Suppressor macrophage treated with lipopolysaccharide for 1 hour (primary cell): ENCODE measurements at places on chromosomes 4 and X.

GRCh38 chr4:114304046-114304445, 294.6 kb upstream of the UGT8 start:
- DNase-seq, result no peak

GRCh38 chrX:134604701-134605311, 53.5 kb downstream of the PLAC1 start:
- DNase-seq, result no peak

- no peak for DNase-seq
Observed at GRCh38 chrX:132118358-132118757, 9.5 kb downstream of the FRMD7 start.

- DNase-seq, result no peak
Observed at GRCh38 chr4:7949759-7950158, 10.1 kb upstream of the AFAP1 start.

DNA sequence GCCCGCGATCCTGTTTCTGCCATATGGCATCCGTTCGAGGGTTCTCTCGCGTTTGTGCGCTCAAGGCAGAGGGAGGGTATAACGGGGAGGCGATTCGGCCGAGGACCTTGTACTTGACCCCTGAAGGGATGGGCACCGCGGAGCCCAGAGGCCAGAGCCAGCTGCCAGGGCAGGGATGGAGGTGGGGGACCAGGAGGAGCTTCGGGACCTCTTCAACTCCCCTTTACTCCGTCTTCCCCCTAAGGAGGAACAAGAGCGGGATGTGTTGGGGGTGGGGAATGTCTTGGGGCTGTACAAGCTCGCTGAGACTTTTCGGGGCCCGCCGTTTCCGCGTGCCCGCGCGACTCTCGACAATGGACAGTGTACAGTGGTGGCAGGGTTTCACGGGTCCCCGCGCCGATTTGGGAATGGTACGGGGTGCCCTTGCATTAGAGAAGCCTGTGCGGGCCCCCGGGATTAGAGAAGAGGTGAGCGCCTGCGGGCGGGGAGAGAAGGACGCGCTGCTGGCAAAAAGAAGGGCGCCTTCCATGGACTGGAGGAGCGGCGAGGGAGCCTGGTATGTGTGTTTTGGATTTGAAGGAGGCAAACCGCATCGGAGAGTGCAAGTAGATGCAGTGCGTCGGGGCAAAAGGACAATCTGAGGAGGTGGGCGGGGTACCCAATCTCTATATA, 760 bp downstream of the UGT8 start:
- no peak for DNase-seq

DNA sequence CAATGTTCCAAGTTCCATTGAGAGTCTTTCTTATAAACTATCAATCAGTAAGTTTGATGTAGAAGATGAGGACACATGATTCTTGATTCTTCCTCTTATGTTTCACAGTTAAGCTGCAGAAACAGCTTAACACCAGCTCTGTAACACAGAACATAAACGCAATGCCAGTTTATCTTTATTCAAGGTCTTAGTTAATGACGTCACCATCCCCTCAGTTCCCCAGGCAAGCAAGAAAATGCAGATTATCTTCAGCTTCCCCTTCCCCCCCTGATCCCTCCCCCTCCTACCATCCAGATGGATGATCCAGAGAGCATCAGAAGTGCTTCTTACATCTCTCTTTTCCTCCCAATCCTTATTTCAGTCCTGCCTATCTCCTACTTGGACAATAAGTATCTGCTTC, 4.4 kb upstream of the SH3RF1 start:
- DNase-seq, result no peak

GRCh38 chrX:13119386-13119785, 75.0 kb upstream of the FAM9C start:
- DNase-seq, result no peak

- no peak for DNase-seq
Observed at GRCh38 chrX:154018518-154019060, 1.1 kb downstream of the IRAK1 start.
